ENCODE measurements at places on chromosomes 4 and X.

- no peaks in the 10 kb centered on the region for H3K36me3 ChIP-seq
- no peak overlapping the region for H3K27ac ChIP-seq
- no peak for DNase-seq
These were observed 632.5 kb downstream of the KCTD8 start for GRCh38 chr4:43816116-43816515.

DNA sequence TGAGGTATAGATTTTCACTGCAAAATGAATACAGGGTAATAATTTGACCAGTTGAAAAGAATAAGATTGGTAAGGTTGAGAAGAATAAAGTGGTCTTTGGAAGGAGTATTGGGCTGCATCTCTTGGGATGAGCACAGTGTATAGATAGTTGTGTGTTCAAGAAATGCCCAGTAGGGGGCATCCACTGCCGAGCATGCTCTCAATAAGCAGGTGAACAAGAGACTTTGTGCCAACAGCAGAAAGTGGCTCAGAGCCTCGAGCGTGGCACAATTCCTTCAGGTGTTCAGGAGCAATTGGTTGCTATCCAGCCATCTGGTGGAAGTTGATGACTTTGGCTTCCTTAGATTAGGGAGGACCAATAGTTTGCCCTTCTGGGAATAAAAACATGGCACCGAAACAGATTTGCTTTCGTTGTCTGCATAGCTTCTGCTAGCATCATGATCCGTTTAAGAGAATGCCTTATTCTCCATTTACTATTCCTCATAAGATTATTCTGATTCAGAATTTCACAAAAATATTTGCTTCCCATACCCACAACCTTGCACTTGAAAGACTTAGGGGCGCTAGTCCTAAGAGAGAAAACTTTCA lies 258.1 kb upstream of the NEIL3 start:
- H3K4me1 ChIP-seq: no peaks in the 10 kb centered on the region
- DNase-seq: no peak
- no peaks in the 10 kb centered on the region for H3K36me3 ChIP-seq
- no peaks in the 10 kb centered on the region for H3K27me3 ChIP-seq
- no peak overlapping the region for H3K27ac ChIP-seq

DNA sequence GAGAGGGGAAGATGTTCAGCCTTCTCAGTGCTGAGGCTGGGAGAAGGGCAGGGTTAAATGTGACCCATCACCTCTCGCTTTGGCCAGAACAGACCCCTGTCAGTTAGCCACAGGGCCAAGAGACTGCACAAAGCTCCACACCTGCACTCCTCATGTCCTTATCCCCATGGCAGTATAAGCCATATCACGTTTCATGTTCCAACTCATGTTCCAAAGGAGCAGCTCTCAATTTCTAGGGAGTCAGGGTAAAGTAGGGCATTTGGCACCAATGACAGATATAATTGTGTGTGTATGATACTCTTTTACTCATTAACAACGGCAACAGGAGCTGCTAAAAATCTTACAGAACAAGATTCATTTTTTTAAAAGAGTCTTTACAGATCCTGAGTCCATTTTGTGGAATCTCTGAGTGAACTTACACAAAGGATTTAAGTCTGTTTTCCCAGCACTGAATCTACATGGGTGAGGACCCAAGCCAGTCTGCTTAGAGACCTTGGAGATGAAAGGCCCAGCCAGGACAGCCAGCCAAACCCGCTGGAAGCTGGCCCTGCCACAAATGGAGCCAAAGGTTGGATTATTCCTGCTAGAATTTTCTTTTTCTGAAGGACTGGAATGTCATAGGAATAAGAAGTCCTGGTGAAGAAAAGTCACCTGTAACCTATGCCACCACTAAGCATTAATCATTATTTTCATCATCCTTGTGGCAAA lies 129.1 kb upstream of the SMAD1 start:
- H3K4me1 ChIP-seq: no peaks in the 10 kb centered on the region
- peaks cover 6% of the 10 kb centered on the region for H3K27me3 ChIP-seq
- DNase-seq: no peak
- H3K4me3 ChIP-seq: no peak overlapping the region
- no peak overlapping the region for H3K27ac ChIP-seq

GRCh38 chrX:23959781-23960180 lies 52.0 kb downstream of the CXorf58 start:
- peaks cover 4% of the 10 kb centered on the region for H3K4me1 ChIP-seq
- H3K27ac ChIP-seq: no peak overlapping the region
- DNase-seq: no peak
- no peak overlapping the region for H3K4me3 ChIP-seq
- H3K36me3 ChIP-seq: no peaks in the 10 kb centered on the region

DNA sequence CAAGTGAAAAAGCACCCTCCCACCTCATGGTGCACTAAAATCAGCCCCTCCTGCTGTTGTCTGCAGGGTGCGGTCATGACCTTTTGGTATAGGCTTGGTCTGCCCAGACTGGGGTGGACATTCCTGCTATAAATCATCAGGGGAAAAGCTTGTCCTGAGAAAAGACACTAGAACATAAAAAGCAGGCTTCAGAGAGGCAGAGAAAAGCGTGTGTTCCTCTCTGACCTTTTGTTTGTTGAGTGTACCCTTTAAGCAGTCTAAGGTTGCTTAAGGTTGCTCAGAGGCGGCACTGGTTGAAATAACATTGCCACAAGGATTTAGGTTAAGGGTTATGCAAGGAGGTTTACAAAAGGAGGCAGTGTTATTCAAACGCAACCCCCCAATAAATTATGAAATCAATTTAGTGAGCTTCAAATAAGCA lies 43.5 kb downstream of the CCDC158 start:
- H3K27ac ChIP-seq: no peak overlapping the region
- no peak overlapping the region for H3K4me3 ChIP-seq
- no peaks in the 10 kb centered on the region for H3K36me3 ChIP-seq
- DNase-seq: no peak
- no peaks in the 10 kb centered on the region for H3K4me1 ChIP-seq

DNA sequence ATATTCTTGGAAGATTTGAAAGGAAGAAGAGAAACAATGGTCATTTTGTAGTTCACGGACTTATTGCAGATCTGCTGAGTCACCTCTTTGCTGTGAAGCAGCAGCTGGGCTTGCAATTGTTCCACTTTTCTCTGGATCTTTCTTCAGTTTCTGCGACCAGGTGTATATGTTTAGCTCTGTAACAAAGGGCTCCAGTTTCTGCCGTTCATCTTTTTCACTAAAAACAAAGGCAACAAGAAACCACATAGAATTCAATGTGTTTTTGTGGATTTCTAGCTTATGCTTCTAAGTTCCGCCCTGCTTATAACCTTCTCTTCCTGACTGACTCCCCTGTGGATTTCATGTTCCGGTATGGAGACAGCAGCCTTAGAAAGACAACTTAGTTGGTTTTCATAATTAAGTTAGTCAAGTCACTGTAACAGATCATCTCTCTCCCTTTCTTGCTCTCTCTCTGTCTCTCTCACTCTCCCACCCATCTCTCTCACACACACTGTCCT lies 121.6 kb upstream of the EPHA5 start:
- DNase-seq: no peak
- no peaks in the 10 kb centered on the region for H3K27me3 ChIP-seq
- H3K27ac ChIP-seq: no peak overlapping the region

DNA sequence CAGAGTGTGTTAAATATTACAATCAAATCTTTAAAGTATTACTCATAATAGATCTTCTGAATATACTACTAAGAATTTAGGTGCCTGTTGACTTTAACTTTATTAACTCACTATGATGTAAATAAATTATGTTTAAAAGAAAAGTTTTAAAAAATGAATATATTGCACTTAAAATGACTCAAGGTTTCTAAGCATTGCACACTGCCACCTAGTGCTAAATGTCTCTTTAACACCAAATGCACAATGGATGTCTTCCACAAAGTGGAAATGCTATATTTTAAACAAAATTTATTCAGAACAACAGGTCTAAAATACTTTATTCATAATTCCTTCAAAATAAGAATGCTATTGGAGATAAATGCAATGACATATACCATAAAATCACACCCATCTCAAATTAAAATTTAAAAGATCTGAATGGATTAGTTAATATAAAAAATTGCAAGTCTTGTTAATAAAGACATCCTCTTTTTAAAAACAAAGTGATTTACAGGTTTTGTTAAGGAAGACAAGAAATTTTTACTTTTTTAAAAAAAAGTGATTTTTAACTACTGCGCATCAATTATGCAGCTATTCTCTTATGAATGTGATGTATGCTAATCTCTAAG lies 5.5 kb downstream of the INPP4B start:
- peaks cover 6% of the 10 kb centered on the region for H3K4me1 ChIP-seq
- no peaks in the 10 kb centered on the region for H3K27me3 ChIP-seq
- H3K36me3 ChIP-seq: no peaks in the 10 kb centered on the region

GRCh38 chr4:152357206-152357605 lies 178.7 kb downstream of the FBXW7 start:
- no peaks in the 10 kb centered on the region for H3K27me3 ChIP-seq
- H3K4me3 ChIP-seq: no peak overlapping the region
- no peaks in the 10 kb centered on the region for H3K36me3 ChIP-seq
- H3K27ac ChIP-seq: no peak overlapping the region
- no peaks in the 10 kb centered on the region for H3K4me1 ChIP-seq
